ENCODE measurements at places on chromosomes 1 and 21.

DNA sequence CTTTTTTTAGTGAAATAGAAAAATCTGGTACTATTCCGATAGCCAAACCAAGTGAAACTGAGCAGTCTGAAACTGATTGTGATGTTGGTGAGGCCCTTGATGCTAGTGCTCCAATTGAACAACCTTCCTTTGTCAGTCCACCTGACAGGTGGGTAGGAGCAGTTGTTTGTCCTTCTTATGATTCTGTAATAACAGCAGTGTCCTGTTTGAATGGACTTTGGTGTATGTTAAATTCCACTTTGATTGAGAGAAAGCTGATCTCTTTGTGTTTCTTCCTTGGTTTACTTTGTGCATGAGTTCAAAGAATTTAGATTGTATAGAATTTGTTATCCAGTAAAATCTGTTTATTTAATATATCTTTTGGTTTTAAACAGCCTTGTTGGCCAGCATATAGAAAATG is 24.3 kb downstream of the SUCO start:
- DNase-seq = no peak

GRCh38 chr1:222767152-222767571 is 30.2 kb downstream of the FAM177B start:
- DNase-seq = no peak

GRCh38 chr1:163771637-163772036 is 449.9 kb downstream of the NUF2 start:
- no peak for DNase-seq

DNA sequence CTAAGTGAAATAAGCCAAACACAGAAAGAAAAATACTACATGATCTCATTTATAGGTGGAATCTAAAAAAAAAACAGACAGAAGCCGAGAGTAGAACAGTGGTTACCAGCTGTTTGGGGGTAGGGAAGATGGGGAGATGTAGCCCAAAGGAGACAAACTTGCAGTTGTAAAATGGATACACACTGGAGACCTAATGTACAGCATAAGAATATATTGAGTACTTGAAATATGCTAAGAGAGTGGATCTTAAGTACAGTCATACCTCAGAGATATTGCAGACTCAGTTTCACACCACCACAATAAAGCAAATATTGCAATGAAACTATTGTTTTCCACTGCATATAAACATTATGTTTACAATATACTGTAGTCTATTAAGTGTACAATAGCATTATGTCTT is 316.7 kb downstream of the LRRC40 start:
- DNase-seq = no peak
